Mesenteric fat pad (tissue), 1 donor: ENCODE measurements at places on chromosomes 5 and 9. TPM values are rescaled to one million over a fixed set of nuclear protein-coding genes. Genes with fewer than 3 reads are reported as not detected.

The ABCA1 gene
- total RNA-seq: 162 TPM

The KIF4B gene
- not detected for total RNA-seq

The IL3 gene
- not detected for total RNA-seq

The BTNL8 gene
- 0.96 TPM for total RNA-seq

The SNX2 gene
- 80.1 TPM for total RNA-seq

The TMEM174 gene
- total RNA-seq: not detected

The CCL21 gene
- total RNA-seq: 18.0 TPM

The PRSS3 gene
- not detected for total RNA-seq

The FRMD3 gene
- total RNA-seq: 11.7 TPM

The PHF24 gene
- 0.39 TPM for total RNA-seq

The GIN1 gene
- total RNA-seq: 4.2 TPM

The LCN15 gene
- 0.32 TPM for total RNA-seq

The GABRP gene
- total RNA-seq: 0.19 TPM

The CCDC127 gene
- 6.5 TPM for total RNA-seq

The GALT gene
- total RNA-seq: 21.3 TPM

The IFNA13 gene
- total RNA-seq: not detected

The PCDHGB3 gene
- 2.7 TPM for total RNA-seq

The LCN9 gene
- total RNA-seq: not detected

The PCDHGA4 gene
- total RNA-seq: 4.7 TPM

The IL5 gene
- total RNA-seq: not detected

The GABRA1 gene
- not detected for total RNA-seq

The SLC36A3 gene
- not detected for total RNA-seq

The SOX30 gene
- total RNA-seq: not detected

The AGXT2 gene
- total RNA-seq: not detected

The STK32A gene
- 0.51 TPM for total RNA-seq

The LCN2 gene
- total RNA-seq: 0.64 TPM

The GARIN3 gene
- total RNA-seq: not detected

The WNT8A gene
- total RNA-seq: not detected

The ZBTB5 gene
- 5.6 TPM for total RNA-seq

The SLC28A3 gene
- total RNA-seq: 0.10 TPM

The KCNMB1 gene
- 0.93 TPM for total RNA-seq

The CER1 gene
- total RNA-seq: not detected

The PTGR1 gene
- 53.0 TPM for total RNA-seq

The ENC1 gene
- 11.9 TPM for total RNA-seq

The NUTM2F gene
- not detected for total RNA-seq

The SYNPO gene
- total RNA-seq: 174 TPM

The FAM221B gene
- total RNA-seq: not detected

The IL7R gene
- total RNA-seq: 5.2 TPM

The TCF7 gene
- total RNA-seq: 3.9 TPM

The MCTP1 gene
- 37.5 TPM for total RNA-seq

The PCDHGA6 gene
- total RNA-seq: 3.1 TPM

The C5orf34 gene
- total RNA-seq: 1.2 TPM

The PCDHB14 gene
- 1.9 TPM for total RNA-seq

The LEAP2 gene
- 1.2 TPM for total RNA-seq

The PCDHGA2 gene
- total RNA-seq: 3.7 TPM

The NIM1K gene
- total RNA-seq: 0.58 TPM

The IDNK gene
- total RNA-seq: 6.1 TPM

The PAIP1 gene
- total RNA-seq: 89.0 TPM

The NUTM2G gene
- total RNA-seq: not detected

The RPL37 gene
- 961 TPM for total RNA-seq

The UNC5A gene
- total RNA-seq: 0.29 TPM

The LHX3 gene
- not detected for total RNA-seq

The HTR1A gene
- not detected for total RNA-seq

The TMEM171 gene
- not detected for total RNA-seq

The IFNA2 gene
- total RNA-seq: not detected

The OBP2B gene
- not detected for total RNA-seq

The ALDH7A1 gene
- total RNA-seq: 25.1 TPM
